ENCODE measurements at places on chromosomes 1 and 21.

- no peak for DNase-seq
Observed at GRCh38 chr1:119440721-119441307, 25.9 kb downstream of the HSD3B2 start.

DNA sequence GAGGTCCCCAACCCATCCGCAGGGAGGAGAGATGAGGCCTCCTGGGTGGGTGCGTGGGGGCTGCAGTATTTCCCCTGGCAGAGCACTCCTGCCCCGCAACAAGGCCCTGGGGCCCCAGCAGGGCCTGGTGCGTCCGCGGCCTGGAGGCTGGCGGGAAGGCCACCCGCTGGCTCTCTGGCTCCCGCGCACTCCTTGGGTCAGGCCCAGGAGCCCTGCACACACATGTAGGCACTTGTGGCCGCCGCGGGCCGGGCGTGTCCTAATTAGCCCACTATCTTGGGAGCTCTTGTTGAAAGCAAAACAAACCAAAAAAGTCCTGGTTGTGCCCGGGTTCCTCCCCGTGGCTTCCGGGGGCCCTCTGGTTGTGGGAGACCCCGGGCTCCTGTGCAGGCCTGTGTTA lies 49.7 kb upstream of the CCDC27 start:
- DNase-seq: no peak

- peak; percentile 97 for DNase-seq
Observed at GRCh38 chr1:93338387-93339146, 7.1 kb upstream of the DR1 start.

- no peak for DNase-seq
Observed at GRCh38 chr1:23389837-23390321, 20.2 kb upstream of the ZNF436 start.

DNA sequence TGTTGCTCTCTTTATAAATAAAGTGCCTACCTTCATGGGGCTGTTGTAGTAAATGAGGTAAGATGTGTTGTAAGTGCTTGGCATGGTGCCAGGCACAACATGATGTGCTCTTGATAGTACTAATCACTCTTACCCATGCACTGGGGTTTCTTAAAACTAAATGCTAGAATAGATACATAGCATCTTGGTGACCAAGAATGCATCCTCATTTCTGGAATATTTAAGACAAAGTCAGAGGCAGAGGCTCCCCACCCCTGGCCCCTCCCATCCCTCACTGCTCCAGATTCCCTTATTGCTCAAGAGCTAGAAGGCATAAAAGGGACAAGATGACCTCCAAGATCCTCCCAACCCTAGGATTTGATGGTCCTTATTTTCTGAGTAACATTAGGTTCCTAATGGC lies 61.3 kb downstream of the GLUL start:
- no peak for DNase-seq

DNA sequence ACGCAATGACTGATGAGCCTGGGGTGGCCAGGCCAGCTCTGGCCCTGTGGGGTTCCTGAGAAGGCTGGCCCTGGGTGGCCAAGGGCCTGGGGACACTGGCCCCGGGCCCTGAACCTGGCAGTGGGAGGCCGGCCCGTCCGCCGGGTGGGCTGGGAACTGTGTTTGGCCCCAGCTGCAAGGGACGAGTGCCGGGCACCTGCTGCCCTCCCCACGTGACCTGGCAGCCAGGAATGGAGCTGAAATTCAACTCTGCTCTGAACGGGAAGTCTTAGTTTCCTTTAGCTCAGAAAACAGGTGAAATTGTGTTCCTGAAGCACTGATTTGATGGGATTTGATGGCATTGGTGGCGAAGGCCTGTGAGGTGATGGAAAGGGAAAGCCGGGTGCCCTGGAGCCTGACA lies 8.2 kb upstream of the TTLL10 start:
- no peak for DNase-seq

All from fibroblast of skin of right quadriceps (primary cell).